ENCODE measurements at places on chromosomes 12 and 14.

DNA sequence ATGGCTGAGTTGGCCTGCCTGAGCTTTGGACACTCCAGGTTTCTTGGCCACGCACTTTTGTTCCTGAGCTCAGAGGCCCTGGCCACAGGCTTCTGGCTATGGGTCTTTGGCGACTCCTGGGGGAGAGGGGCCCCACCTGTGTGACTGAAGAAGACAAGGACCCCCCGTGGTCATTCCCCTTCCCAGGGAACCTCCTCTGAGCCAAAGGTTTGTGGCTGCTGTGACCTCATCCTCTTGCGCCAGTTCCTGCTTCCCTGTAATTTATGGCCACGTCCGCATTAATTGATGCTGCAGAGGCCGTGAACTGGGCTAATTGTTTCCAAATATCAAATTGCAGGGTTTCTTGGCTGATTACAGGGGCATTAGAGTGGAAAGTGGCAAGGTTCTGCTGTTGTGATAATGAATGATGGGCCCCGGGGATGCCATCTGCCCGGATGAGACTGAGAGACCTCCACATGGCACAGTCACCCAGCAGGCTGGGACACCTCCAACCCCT is 27.6 kb upstream of the NOS1 start:
- DNase-seq: peak; percentile 23

GRCh38 chr12:3520711-3521110 is 29.7 kb downstream of the PRMT8 start:
- DNase-seq: no peak

GRCh38 chr14:103061482-103061976 is 4.2 kb upstream of the CDC42BPB start:
- no peak for DNase-seq

DNA sequence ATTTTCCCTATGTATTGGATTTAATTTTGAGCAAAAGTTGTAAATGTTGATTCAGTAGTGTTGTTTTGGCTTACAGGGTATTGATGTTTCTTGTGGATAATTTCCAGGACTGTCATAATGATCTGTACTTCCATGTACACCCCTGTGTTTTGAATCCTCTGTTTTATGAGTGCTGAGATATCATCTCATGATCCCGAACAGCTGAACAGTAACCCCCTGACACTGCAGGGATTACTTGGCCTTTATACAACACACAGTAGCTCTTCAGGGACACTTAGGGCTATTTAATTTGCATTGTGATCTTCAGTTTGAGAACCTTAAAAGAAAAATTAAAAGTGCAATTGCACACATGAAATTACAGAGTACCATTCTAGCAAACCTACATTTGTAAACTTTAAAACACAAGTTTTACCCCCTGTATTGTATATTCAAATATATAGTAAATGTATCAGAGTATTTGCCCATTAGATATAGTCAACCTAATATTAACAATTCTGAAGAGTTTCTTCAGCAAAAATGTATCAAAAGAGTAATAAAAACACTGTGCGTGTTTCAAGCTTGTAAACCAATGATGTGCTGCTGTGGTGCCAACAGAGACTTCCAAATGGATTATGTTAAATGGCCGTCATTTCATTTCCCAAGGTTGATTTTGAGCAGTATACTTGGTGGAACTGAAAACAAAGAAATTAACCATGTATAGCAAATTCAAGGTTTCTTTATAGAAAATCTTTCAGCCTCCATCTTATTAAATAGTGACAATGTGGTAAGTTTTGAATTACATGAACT is 27.9 kb upstream of the MYF6 start:
- no peak for DNase-seq

GRCh38 chr14:105330491-105330895 is 15.9 kb downstream of the PACS2 start:
- no peak for DNase-seq

DNA sequence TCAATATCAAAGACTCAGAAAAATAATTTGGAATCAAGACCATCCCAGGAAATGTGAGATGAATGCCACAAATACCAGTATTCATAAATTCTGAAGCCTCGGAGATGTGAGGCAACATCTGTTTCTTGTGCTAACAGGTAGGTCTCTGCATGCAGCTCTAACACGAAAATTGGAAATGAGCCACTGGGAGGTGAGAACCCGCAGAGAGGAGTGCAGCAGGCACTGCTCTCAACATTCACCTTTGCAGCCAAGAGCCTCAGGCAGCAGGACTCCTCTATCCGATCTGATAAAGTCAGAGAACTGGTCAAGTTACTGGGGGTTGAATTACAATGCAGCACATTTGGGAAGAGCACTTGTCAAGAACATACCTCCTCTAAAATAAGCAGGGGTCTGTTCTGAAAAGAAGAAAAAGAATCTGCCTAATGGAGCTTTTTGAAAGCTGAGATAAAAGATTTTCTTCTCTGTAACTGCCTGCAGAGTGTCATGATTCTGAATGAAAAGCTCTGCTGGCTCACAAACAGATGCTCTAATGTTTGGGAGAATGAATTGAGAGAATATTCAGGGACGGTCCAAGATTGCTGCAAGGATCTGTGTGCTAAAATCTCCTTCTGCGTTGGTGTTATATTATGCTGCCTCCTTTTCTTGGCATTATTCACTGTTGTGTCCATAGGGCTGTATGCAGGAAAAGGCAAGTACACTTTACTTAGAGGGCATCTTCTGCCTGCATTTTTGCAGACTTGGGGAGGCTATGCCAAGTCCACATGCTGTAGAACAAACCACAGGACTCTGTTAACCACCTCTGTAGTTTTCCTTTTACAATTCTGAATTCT is 209.6 kb upstream of the KRR1 start:
- DNase-seq: peak; percentile 11

DNA sequence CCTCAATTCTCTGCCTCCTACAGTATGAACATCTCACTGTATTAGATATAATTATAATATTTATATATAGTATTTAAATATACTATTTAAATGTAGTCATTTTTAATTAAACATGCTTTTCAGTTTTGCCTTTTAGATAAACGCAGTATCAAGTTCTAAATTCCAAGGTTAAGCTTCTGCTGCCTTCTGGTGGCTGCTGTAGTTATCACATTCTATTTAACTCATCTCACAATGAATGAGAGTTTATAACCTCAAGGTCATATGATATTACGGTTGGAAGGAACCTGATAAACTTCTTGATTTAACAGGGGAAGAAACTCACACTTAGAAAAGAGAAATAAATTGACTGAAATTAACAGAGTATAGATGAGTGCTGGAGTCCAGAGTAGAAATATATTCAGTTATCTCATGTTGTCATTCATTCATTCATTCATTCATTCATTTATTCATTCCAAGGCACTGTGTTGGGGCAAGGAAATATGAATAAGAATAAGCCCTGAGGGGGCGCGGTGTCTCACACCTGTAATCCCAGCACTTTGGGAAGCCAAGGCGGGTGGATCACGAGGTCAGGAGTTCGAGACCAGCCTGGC is 31.9 kb downstream of the GUCY2C start:
- DNase-seq: no peak

DNA sequence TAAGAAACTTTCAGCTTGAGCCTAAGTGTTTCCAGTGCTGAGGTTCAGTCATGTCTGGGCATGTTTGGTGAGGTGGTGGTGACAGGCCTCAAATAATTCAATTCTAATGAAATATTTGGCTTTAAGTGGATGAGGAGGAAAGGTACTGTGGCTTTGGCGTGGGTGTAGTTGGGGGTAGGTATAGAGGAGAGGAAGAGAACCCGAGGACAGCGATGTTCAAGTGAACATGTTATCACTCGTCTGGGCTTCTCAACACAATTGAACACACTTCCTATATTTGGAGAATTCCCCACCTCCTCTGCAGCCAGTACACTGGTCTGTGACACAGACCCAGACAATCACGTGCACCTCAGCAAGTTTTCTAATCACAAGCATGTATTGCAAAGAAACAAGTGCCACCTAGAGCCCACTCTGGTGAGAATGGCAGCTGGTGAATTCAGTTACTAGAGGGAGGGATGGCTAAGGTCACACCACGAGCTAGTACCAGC is 53.0 kb downstream of the IFNG-AS1 start:
- DNase-seq: no peak

GRCh38 chr14:33782923-33783322 is 168.0 kb downstream of the EGLN3 start:
- DNase-seq: peak; percentile 20

DNA sequence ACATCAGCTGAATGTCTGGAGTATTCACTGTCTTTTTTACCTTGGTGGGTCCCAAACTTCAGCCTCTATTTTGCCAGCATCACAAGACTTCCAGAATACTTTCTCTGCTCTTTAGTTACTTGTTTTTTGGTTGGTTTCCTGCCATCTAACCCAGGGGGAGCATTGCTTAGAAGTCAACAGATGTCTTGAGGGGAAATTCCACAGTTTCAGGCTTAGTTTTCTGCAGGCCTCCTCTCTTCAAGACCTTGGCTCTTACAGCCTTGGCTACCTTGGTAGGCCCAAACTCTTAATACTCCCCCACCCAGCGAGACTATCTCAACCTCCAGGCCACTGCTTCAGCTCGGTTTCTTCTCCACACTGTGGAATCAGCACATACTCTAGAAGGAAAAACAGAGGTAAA is 41.7 kb downstream of the NEDD1 start:
- no peak for DNase-seq

- DNase-seq: no peak
Measured at GRCh38 chr14:101972126-101972866, 7.9 kb downstream of the DYNC1H1 start.

DNA sequence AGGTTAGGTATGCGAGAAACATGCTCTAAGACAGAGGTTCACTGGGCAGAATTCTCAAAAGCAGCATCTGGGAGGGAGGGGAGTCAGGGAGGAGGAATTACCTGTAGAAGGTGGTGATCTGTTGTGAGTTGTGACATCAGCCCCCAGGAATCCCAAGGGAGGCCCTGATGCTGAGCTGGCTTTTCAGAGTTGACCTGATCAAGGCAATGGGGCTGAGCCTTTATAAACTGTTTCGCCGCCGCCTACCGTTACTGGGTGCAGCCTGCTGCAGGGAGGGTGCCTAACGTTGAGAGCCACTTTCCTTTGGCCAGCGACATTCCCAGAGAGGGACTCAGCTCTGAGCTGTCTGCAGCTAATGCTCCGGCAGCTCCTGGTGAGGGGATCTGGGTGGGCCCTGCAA is 257.9 kb upstream of the TMEM132C start:
- DNase-seq: no peak

- DNase-seq: no peak
Measured at GRCh38 chr12:117513353-117513752, 151.9 kb upstream of the NOS1 start.

DNA sequence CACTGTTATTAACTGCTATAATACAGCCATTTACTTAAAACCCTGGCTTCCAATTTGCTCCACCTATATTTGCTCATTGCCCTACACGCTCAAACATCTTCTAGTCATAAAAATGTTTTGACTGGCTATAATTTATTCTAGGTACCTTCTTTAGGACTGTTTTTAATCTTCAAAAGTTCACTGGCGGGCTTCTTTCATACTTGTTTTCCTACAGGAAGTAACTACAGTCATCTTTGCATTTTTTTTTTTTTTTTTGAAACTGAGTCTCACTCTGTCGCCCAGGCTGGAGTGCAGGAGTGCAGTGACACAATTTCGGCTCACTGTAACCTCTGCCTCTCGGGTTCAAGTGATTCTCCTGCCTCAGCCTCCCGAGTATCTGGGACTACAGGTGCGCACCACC is 32.5 kb downstream of the MPHOSPH9 start:
- no peak for DNase-seq

DNA sequence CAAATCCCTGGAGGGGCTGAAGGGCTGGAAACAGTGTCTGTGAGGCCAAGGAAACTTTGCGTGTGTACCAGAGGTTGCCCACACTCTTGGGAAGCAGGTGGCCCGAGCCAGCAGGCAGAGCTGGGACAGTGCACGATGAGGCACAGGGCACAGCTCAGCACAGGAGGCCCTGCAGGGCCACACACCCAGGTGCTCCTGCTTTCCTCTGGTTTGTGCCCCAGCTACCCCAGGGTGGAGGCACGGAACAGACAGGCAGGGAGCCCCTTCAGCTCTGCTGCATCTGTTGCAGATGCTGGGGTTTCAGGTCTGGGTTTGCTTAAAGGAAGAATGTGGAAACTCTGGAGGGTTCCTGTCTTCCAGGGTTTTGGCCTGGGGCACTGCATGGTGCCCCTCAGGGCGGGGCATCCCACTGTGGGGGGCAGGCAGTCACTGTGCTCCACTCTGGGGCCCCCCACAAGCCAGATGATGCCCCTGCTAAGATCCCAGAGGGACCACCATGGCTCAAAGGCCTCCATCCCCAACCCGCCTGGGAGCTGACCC is 8.6 kb downstream of the TMEM179 start:
- no peak for DNase-seq

DNA sequence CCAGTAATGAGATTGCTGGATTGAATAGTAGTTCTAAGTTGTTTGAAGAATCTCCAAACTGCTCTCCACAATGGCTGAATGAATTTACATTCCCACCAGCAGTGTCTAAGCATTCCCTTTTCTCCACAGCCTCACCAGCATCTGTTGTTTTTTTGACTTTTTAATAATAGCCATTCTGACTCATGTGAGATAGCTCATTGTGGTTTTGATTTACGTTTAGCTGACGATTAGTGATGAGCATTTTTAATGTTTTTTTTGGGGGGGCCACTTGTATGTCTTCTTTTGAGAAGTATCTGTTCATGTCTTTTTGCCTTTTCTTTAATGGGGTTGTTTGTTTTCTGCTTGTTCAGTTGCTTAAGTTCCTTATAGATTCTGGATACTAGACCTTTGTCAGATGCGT is 8.1 kb upstream of the SLC15A5 start:
- DNase-seq: no peak

GRCh38 chr14:70714055-70714550 is 72.4 kb downstream of the TTC9 start:
- DNase-seq: peak; percentile 66

DNA sequence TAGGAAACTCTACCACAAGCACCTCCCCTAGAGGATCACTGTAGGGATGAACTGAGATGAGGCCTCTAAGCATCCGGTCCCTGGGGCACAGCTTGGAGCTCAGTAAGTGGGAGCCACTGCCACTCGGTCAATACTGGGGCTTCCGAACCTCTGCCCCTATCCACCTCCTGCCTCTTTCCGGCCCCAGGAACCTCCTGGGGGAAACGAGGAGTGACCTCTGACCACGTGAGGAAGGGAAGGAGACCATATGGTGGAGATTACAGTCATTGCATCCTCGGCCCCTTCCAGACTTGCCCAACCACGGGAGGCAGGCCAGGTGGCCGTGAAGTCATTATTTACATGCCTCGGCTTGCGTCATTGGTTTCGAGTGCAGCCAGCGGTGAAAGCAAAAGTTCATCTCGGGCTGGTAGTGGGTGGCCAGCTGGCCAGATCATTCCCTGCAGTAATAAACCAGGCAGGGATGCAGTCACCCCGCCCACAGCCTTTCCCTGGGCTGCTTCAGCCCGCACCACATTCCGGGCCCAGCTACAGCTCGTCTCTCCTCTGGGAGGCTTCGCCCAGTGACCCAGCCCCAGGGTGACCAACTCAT is 65.4 kb downstream of the C14orf132 start:
- peak; percentile 20 for DNase-seq

GRCh38 chr12:69524755-69525469 is 54.7 kb downstream of the FRS2 start:
- DNase-seq: no peak

Data from nephron progenitor cell (in vitro differentiated cells).